ENCODE measurements at places on chromosomes 3 and 15.

- DNase-seq = no peak
These were observed 5.6 kb downstream of the CHRNA3 start for GRCh38 chr15:78615151-78615589.

GRCh38 chr15:27249046-27249759 is 278.2 kb downstream of the GABRG3 start:
- DNase-seq = no peak

GRCh38 chr3:24608701-24609390 is 114.2 kb upstream of the THRB start:
- no peak for DNase-seq

DNA sequence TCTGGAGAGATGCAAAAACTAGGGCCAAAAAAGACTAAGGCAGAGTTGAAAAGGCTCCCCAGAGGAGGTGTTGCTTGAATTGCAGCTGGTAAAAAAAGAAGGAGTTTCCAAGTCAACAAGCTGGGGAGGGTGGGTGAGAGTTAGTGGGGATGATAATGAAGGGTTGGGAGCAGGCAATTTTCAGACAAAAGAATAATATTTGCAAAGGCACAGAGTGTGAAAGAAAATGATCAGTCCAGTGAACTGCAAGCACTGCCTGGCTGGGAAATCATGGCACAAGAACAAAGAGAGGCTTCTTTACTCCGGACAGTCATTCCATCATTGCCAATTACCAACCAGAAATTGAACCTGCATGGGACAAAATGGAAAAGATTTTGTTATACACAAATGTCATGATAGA is 42.2 kb downstream of the C3orf85 start:
- no peak for DNase-seq

GRCh38 chr15:85013785-85014184 is 32.1 kb downstream of the PDE8A start:
- DNase-seq = no peak
